ENCODE measurements at places on chromosomes 13 and 19. TPM values are rescaled to one million over a fixed set of nuclear protein-coding genes. Genes with fewer than 3 reads are reported as not detected.

DNA sequence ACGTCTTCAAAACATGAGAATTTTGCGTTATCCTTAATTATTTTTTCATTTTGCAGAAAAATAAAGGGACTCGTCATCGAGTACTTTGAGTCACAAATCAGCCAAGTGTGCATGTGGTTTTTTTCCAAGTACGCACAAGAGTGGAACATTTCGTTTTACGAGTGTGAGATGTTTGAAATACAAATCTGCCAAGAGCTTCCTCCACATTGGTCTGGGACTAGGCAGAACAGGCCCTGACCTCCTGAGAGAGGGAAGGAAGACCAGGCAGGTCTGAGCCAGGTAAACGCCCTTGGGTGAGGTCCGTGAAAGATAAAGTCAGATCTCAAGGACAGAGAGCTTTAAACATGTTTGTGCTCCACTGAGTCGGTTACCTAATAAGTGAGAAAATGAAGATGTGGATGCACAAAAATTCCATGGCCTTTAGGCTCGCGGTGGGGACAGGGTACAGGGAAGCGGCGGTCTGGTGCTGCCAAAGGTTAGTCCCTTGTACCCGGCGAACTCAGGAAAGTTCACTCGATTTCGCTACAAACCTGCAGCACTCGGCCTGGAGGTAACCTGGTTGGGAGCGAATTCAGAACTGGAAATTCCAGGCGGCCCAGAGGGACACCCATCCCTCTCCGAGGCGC is 473 bp upstream of the ITM2B start:
- DNase-seq, result no peak

- DNase-seq, result no peak
These were observed 48.0 kb upstream of the ITM2B start for GRCh38 chr13:48185018-48185417.

The ZNF563 gene
- 15.6 TPM for total RNA-seq

- DNase-seq, result no peak
These were observed 317.3 kb upstream of the MAB21L1 start for GRCh38 chr13:35793823-35794222.

The PRRG2 gene
- total RNA-seq, result 1.0 TPM

The LHB gene
- total RNA-seq, result not detected

The NCAN gene
- not detected for total RNA-seq

DNA sequence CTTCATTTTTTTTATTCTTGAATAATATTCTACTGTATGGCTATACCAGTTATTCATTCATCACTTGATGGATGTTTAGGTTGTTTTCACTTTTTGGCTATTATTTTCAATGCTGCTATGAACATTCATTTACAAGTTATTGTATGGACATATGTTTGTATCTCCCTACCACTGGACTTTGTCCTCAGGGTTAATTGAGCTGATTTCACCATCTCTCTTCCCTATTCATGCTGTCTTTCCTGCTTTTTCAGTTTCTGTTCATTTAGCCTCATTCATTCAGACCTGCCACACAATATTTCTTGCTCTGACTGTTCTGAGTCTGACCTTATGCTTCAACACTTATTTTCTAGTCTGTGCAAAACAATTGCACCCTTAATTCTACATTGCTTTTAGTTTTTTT is 12.3 kb upstream of the C1QTNF9B start:
- DNase-seq, result no peak

GRCh38 chr13:99421758-99422585 is 79.3 kb upstream of the TM9SF2 start:
- no peak for DNase-seq

DNA sequence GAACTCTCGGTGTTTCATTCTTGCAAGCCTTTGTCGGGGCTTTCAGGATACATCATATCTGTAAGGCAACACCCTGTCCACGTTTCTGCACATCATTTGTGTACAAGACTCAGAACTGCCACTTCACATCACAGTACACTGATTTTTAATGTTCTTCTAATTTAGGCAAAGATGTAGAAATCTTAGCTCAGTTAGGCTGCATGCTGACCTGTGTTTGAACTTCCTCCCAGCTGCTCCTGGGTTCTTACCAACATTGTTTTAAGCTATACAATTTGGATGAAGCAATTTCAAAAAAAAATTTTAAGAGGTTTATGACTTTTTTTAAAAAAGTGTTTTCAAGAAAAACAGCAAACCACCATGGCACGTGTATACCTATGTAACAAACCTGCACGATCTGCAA is 1047.9 kb upstream of the SLC10A2 start:
- no peak for DNase-seq

GRCh38 chr19:19619181-19619848 is 828 bp upstream of the PBX4 start:
- DNase-seq, result no peak

- peak; percentile 96 for DNase-seq
These were observed 433 bp upstream of the ZNF616 start for GRCh38 chr19:52140032-52140710.

DNA sequence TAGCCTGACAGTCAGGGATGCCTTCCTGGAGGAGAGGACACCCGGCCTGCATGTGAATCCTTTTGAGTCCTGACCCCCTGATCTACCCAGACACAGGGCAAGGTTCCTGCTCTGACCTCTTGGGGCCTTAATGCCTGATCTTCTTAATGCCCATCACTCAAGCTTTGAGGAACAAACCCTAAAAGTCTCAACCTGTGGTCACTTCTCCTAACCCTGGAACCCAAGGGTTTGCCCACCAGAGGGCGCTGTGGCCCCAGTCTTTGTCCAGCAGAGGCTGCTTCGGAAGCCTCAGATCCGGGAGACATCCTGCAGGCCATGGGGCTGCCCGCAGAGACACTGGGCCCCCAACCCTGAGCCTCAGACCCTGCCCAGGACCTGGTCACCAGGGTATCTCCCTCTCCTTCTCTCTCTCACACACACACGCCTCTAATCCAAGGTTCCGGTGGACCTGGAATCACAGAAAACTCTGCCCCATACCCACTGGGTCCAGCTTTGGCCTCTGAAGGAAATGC is 9.8 kb upstream of the DPF1 start:
- DNase-seq, result peak; percentile 54

The CABP5 gene
- total RNA-seq, result not detected

DNA sequence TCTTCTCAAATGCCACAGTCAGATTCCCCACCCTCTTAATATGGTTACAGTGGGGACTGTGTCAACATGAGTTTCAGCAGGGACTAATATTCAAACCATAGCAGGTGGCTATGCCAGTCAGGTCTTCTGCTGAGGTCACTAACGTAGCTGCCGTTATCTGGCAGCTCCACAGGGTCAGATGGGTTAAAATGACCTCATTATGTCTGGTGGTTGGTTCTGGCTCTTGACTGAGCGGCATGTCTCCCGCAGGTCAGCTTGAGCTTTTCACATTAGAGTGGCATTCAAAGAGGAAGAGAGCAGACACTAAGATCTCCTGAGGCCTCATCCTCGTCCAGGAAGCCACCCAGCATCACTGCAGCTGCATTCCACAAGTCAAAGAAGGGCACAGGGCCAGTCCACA is 21.4 kb upstream of the IPO5 start:
- DNase-seq, result no peak

GRCh38 chr19:1408300-1409203 is 1.2 kb downstream of the DAZAP1 start:
- DNase-seq, result peak; percentile 66

GRCh38 chr13:75738841-75739240 is 102.7 kb downstream of the LMO7 start:
- no peak for DNase-seq

DNA sequence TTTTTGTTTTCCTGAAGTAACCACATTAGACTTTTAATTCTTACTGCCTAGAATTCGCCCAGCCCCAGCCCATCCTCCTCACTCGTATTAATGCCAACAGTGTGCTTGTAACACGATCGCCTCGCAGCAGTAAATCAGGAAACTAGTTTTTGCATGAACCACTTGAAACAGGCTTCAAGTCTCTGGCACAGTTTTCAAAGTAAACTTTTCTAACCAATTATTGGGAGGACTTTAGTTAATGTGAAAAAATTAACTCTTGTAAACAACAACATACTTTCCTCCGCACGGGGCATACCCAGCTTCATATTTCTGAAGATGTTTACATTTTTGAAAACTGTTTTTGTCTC is 39.2 kb downstream of the TNFRSF19 start:
- DNase-seq, result no peak

DNA sequence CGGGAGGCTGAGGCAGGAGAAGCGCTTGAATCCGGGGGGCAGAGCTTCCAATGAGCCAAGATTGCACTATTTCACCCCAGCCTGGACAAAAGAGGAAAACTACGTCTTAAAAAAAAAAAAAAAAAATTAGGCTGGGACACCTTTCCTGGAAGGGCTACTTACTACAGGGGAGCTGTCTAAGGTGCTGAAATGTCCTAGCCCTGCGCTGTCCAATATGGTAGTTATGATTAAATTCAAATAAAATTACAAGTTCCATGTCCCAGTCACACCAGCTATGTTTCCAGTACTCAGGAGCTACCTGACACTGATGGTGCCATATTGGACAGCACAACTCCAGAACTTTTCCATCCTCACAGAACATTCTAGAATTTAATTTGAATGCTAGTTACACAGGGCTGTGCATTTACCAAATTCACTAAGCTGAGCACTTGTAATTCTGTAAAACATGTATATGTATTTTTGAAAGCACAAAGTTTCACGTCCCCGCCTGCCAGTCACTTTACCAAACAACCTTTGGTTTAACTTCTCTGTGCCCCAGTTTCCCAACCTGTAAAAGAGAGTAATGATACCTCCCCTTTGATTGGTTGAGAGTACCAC is 9.2 kb upstream of the ZSCAN22 start:
- no peak for DNase-seq

The TYROBP gene
- 17.3 TPM for total RNA-seq

GRCh38 chr13:101467415-101467814 is 14.9 kb downstream of the ITGBL1 start:
- DNase-seq, result no peak

The ZNF224 gene
- 91.2 TPM for total RNA-seq

- no peak for DNase-seq
These were observed 42.3 kb downstream of the ZNF493 start for GRCh38 chr19:21439201-21439751.

The EDDM13 gene
- not detected for total RNA-seq
